Brain microvascular endothelial cell (primary cell): ENCODE measurements at places on chromosomes 12 and 14.

GRCh38 chr12:119804011-119804641 is 73.0 kb downstream of the CIT start:
- peak; percentile 66 for DNase-seq

GRCh38 chr14:91253795-91254323 is 9.4 kb upstream of the GPR68 start:
- DNase-seq, result no peak

DNA sequence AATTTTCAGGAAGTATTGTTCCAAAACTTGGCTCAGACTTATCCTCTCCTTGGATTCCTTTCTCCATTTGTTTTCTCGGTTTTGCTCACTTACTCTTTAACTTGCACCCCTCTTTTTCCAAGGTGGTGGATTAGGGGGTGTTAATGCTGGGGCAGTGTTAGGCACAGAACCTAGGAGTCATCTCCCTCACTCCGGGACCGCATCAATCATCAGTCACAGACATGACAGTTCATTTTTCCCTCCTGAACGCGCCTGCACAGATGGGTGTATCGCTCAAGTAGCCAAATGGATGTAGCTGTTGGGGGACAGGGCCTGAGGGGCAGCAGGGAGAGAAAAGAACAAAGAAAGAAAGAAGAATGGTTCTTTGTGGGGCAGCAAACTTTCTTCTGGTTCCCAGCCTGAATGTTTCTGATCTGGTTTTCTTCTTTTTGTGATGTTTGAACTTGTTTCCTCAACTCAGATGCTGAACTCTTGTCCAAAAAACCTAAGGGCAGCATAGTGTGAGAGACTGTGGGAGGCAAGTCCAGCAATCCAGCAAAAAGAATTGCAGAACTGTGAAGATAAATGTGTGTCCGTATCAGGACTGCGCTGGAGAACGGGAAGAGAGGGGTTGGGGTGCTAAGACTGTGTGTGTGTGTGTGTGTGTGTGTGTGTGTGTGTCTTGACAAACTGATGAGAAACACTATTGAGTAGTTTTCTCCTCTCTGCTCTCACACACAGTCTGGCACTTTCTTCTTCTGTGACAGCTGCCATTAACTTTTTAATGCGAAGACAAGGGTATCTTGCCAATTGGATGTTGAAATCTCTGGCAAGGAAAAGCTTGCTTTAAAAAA is 131.1 kb downstream of the FBXL14 start:
- DNase-seq, result no peak

DNA sequence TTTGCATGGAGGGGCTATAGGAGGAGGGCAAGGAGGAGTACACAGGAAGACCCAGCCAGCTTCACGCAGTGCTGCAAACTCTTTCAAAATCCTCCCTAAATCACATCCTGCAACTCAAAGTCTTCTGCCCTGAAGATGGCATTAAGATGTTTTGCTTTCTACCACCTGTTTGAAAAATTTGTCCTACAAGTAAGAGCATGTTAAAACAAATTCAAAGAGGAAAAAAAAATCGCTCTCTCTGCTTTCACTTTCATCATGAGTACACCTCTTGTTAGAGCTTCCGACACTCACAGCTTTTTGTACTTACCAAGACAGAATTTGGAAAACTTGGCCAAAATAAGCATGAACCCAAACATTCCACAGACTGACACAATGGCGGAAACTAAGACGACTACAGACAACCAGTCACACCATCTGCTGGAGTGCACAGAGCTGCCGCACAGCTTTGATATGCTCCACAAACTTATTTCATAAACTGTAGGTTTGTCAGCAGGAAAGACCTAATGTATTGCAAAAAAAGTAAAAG is 21.3 kb downstream of the GCH1 start:
- DNase-seq, result peak; percentile 79

DNA sequence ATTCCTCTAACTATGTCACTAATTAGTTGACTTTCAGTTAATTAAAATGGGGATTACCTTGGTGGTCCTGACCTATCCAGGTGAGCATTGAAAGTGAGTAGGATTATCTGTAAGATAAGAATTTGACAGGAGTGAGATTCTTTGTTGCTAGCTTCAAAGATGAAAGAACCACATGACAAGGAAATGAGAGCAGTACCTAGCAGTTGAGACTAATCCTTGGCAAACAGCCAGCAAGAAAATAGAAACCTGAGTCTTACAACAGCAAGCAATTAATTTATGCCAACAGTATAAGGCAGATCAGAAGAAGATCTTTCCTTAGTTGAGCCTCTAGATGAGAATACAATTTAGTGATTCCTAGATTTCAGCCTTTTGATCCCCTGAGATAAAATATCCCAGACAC is 1058.4 kb downstream of the LRFN5 start:
- DNase-seq, result no peak

- DNase-seq, result no peak
These were observed 193.9 kb upstream of the DDHD1 start for GRCh38 chr14:53346988-53347387.

GRCh38 chr12:92223481-92223880 is 77.8 kb upstream of the BTG1 start:
- no peak for DNase-seq

DNA sequence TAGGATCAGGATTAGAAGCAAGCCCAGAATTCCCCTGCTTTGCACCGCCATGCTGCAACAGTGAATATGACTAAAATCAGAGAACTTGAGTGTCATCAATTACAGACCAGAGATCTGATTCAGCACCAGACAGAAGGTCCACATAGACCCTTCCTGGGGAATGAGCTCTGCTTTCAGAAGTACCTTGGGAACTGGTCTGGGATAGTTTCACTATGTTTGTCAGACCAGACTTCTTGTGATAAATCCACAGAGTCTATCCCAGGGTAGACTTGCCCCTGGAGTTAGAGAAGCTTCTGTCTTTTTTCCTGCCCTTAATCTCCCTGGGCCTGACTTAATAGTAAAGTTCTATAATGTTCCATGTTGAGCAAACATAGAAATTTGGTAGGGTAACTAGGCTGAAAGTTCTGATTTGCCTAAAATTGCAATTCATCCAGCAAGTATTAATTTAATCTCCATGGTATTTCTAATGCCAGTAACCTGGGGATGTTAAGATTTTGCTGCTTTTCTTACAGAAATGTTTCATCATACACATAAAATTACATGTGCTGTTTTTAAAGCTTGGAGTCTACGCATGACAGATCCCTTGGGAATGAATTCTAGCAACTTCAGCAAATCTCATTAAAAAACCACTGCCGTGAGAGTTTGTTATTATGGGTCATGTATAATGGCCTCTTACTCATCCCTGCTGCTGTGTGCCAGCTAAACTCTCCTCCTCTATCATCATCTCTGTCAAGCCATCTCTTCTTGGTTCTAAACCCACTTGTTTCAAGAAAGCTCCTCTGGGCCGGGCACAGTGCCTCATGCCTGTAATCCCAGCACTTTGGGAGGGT is 61.3 kb upstream of the METAP2 start:
- DNase-seq, result peak; percentile 83

DNA sequence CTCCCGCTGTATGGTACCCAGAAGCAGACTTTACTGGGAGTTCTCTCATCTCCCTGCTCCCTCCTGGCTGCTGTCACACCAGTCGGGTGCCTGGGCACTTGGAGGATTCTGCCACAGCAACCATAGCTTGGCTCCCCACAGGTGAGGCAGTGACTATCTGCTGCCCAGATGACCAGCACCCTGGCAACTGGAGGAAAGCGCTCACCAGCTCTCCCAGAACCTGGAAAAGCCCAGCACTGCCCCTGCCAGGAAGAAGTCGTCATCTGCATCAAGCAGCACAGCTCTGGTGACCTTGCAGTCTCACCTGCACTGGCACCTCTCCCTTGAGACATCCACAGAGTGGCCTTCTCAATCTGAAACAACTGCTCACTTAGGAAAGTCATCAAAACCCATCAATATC is 31.9 kb upstream of the TC2N start:
- no peak for DNase-seq

DNA sequence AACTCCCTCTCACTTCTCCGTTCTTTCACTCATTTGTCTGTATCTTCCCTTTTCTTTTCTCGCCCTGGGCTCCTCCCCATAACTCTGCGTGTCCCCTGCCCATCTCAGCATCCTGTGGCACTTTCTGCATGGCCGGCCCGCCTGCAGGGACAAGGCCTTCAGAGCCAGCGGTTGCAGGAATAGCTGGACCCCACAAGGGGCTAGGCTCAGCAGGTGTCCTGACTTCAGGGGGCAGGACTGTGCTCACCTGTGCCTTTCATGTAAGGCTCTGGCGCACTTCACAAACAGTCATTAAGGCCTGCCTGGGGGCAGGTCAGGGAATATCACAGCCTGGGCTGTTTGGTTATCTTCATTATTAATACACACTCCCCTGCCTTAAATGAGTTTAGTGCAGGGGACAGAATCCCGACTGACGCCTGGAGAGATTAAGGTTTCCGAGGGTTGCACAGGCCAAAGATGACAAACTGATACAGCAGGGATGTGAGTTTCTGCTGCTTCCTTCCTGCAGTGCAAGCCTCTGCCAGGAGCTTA is 768.8 kb upstream of the TBX3 start:
- DNase-seq, result no peak

- DNase-seq, result no peak
These were observed 19.6 kb downstream of the ACVR1B start for GRCh38 chr12:51970904-51971646.

- peak; percentile 90 for DNase-seq
These were observed 51.2 kb downstream of the SLC2A13 start for GRCh38 chr12:40054555-40055227.

DNA sequence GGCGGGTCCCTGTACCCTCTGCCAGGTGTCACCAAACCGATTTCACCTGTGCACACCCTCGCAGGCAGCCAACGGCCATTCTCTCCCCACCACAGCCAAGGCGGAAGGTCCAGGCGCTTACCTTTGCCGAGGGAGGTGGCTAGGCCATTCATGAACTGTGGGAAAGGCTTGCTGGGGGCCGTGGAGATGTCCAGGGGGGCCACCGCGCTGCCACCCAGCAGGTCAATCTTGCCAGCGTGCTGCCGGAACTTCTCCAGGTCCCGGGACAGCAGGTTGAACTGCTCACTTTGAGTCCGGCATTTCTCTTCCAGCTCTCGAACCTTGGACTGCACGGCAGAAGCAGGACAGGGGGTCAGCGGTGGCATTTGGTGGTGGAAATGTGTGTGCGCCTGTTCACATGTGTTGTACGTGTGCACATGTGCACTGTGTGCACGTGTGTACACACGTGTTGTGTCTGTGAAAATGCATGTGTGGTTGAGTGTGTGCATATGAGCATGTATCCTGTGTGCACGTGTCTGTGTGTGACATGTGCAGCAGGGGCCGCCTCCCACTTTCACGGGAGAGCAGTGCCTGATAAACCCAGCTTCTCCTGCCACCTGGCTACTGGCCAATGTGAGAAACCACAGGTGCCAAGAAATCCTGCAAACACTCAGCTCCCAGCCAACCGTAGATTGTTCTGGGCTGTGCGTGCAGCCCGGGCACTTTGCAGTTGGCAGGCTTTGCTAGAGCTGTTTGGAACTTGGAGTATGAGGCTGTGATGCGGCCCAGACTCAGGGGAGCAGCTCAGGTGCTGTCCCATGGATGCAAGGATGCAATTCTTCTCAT is 118.9 kb downstream of the PIWIL1 start:
- DNase-seq, result no peak

- DNase-seq, result no peak
These were observed 152.1 kb downstream of the DPF3 start for GRCh38 chr14:72741826-72742117.

DNA sequence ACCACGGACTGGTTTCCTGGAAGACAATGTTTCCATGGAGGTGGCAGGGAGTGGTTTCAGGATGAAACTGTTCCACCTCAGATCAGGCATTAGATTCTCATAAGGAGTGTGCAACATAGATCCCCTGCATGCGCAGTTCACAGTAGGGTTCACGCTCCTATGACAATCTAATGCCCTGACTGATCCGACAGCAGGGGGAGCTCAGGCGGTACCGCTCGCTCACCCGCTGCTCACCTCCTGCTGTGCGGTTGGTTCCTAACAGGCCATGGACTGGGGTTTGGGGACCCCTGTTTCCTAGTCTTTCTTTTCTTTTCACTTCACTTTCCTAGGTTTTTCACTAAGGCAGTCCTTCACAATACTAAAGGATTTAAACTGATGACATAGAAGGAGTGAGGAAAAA is 39.6 kb downstream of the GUCY2C start:
- no peak for DNase-seq

- no peak for DNase-seq
These were observed 29.7 kb upstream of the APOF start for GRCh38 chr12:56392331-56392730.

DNA sequence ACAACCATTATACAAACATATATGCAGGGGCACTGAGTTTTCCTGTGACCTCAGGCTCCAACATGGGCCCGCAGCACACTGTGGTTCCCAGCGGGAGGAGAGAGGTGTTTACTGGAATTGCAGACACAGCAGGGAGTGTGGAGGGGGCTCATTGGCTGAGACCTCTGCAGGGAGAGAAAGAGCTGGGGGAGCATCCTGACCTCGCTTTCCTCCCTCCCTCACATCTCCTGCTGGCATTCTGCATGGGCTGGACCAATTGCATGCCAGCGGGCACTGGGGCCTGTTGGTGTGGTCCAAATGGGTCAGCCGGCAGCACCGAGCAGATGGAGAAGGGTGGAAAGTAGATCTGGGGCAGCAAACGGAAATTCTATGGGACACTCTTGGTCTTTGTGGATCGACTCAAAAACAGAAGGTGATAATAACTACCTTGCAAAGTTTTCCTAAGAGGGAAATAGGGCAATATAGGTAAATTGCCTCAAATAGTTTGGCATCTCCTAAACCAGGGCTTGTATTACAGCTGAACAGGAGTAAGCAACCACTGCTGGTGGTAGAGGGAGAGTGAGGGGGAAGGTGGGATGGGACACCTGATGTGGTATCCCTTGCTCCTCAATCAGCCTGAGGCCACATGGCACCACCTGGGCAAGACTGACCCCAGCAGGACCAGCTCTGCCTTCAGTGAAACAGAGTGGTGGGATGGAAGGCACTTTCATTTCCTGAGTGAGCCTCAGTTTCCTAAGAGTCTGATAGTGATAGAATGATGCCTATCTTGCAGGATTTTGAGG is 86.9 kb downstream of the NTF3 start:
- no peak for DNase-seq

GRCh38 chr14:51846631-51847488 is 13.6 kb upstream of the GNG2 start:
- peak; percentile 91 for DNase-seq

DNA sequence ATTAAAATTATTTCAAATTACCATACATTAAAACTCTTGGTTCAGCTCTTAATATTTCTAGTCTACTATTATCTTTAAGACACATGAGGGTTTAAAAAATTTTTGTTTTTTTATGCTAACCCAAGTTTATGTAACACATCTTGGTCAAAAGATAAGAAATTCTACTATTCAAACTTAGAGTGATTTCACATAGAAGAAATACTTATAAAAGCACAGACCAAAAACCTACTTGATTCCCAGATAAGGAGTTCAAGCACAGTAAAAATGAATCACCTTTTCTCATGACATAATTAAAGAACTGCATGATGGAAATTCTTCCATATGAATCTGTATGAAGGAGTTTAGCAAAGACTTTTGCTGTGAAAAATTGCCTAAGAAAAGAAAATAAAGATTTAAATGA is 13.9 kb downstream of the PPP2R3C start:
- no peak for DNase-seq

GRCh38 chr14:93683226-93683625 is 105.1 kb downstream of the PRIMA1 start:
- DNase-seq, result no peak
